Smooth muscle cell of the umbilical artery (primary cell): ENCODE measurements at places on chromosomes 6 and 20. TPM values are rescaled to one million over a fixed set of nuclear protein-coding genes. Genes with fewer than 3 reads are reported as not detected.

Gene CTCFL
- not detected in 2 replicates for total RNA-seq

Gene GRM1
- total RNA-seq: not detected in 2 replicates

Gene ZSWIM3
- 6.0 and 8.6 TPM in 2 replicates for total RNA-seq

Gene TTK
- total RNA-seq: 3.6 and 14.6 TPM in 2 replicates

Gene C6orf52
- total RNA-seq: 0.30 TPM in 1 of 2 replicates, not detected in the other

Gene BPIFB1
- not detected in 2 replicates for total RNA-seq
